Hematopoietic multipotent progenitor cell (in vitro differentiated cells): ENCODE measurements at places on chromosomes 3 and 15. TPM values are rescaled to one million over a fixed set of nuclear protein-coding genes. Genes with fewer than 3 reads are reported as not detected.

DNA sequence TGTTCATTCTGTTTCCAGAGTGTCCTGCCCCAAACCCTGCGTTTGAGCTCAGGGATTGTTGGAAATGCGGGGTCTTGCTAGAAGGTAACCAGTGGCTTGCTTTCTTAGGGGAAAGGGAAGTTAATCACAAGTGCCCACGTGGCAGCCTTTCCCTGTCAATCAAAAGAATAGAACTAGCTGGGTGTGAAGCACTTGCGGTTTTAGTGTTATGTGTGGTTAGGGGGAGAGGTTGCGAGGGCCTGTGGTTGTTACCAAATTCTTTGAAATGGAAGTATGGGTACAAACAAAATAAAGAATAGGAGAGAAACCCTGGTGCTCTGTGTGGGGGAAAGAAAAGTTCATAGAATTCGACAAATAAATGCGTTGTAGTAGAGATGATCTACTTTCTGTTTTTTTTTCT, 67.6 kb downstream of the FNDC3B start:
- DNase-seq: peak; percentile 42

DNA sequence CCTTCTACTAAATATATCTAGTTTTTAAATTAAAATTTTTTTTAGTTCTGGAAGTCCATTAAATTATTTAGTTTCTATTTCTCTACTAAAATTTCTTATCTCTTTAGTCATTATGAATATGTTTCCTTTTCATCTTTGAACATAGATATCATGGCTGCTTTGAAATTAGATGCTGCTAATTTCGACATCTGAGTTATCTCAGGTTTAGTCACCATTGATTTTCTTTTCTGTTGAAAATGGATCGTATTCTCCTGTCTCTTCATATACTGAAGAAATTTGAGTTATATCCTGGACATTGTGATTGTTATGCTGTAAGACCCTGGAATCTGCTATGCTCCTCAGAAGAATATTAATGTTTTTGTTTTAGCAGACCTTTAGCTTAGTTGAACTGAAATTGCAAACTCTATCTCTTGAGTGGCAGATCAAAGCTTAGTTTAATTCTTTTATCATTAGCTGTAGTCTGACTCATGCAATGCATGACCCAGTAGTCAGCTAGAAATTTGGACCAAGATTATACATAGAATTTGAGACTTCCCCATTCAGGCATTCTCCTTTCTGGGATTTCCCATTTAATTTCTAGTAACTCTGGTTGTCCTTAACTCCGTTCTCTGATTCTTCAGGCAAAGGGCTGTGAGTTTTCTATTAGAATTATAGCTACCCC, 439.8 kb upstream of the IL12A start:
- no peak for DNase-seq

DNA sequence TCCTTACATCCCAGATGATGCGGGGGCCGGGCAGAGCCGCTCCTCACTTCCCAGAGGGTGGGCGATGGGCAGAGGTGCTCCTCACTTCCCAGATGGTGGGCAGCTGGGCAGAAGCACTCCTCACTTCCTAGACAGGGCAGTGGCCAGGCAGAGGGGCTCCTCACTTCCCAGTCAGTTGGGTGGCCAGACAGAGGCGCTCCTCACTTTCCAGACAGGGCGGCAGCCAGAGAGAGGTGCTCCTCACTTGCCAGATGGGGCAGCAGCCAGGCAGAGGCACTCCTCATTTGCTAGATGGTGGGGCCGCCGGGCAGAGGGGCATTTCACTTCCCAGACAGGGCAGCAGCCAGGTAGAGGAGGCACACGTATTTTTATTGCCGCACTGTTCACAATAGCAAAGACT, 622.0 kb upstream of the KCNMB2 start:
- no peak for DNase-seq

DNA sequence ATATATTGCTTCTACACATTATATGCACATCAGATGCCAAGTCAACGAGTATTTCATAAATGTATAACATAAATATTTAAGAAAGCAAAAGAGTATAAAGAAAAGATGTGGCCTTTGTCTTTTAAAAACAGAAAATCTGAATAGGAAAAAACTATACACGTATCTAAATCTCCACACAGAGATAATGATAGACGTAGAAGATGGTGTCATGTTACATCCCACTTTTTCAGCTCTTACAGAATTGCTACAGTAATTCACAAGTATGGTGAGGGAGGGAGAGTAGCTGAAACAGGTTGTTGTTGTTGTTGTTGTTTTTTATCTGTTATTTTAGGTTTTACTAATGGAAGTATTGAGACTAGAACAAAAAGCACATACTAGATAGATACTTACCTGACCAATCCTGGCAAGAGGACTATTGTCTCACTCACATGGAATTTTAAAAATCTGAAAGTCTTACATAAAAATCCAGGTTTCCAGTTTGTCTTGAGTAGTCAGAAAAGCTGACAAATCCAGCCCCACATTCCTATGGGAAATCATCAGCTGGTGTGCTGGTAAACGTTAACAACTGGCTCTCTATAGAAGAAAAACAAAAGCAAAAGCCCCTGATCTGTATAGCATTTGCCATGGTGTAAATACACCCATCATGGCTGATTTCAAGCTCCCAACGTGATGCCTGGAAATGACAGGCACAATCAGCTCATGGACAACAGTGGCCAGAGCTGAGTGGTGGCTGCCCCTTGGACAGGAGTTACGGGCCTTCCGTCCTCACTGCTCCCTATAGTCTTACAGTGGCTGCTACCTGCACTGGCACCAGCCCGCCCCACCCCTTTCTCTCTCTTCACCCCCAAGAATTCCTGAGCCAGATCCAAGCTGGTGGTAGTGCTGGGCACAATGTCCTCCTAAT, 47.4 kb upstream of the VGLL4 start:
- DNase-seq: no peak

DNA sequence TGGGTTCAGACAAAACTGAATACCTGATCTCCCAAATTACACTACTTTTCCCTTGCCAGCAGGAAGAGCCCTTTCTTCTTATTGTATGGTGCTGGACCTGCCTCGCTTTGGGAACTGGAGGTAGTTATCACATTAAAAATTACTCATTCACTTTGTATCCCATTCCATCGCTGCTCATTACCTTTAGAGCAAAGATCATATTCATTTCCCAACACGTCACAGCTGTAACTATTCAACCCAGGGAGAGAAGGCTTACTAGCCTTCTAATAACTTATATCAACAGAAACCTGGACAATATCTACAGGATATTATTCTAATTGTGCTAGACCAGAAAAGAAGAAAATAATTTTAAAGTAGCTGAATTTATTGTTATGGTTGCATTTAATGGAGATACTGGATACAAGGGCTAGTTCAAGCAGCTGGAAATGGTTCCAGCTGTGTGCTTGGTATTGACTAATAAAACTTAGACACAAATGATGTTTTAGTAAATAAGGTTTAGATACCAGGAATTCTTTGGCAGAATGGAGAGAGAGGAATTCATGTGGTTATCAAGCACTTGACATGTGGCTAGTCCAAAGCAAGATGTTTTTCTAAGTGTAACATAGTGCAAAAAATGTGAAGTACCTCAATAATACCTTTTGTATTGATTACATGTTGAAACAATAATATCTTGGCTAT, 656.3 kb downstream of the ROBO1 start:
- no peak for DNase-seq

- no peak for DNase-seq
Measured at GRCh38 chr3:148101061-148101460, 596.6 kb upstream of the AGTR1 start.

GRCh38 chr3:189534531-189534930, 96.7 kb upstream of the TP63 start:
- DNase-seq: no peak

GRCh38 chr15:24848050-24848449, 106.7 kb upstream of the SNRPN start:
- DNase-seq: no peak

DNA sequence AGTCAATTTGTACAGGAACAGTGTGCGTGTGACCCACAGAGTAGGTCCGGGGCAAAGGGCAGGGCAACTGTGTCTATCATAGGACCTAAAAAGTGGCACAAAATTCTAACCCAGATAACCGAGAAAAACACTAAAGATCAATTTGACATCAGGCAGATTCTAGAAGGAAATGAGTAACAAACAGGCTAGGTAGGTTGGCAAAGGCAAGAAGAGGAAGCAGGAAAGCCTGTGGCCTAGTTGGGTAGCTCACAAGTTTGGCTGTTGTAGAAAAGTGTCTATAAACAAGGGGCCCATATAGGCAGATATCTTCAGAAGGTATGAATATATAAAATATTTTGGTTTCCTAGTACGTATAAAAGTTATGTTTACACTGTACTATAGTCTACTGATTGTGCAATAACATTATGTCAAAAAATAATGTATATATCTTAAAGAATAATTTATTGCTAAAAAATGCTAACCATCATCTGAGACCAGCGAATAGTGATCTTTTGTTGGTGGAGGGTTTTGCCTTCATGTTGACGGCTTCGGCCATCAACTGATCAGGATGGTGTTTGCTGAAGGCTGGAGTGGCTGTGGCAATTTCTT, 13.3 kb upstream of the OR5K1 start:
- DNase-seq: no peak

DNA sequence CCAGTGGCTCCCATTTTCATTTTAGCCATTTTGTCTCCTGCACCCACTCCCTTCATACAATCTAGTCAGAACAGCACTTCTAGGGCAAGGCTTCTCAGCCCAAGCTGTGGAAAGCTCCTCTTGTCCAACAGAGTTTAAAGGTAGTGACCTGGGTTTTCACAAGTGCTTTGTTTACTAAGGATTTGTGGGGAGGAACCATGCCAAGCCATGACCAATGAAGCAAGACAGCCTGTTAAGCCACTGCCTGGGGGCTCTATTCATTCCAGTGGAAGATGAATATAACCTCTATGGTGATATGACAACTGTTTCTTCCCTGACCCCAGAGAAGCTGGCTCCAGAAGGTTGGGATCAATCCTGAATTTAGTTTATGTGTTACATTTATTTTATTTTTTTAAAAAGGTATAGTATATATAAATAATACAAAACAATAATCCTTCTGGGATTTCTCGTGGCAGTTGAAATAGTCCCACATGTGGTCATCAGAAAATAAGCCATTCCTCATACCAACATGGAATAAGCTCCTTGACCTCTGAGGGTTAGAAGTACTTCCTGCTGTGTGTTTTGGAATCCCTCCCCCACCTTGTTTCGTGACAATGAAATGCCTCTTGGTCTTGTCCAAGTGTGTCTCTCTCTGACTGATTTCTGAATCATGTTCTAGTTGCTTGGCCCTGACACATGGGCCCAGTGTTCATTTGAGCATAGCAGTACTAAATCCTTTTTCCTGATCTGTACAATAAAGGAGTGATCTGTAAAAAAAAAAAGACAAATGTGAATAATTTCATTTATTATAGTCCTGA, 13.3 kb upstream of the THUMPD3 start:
- no peak for DNase-seq

The NANOGP8 gene
- 0.27 TPM for total RNA-seq

The LINGO1 gene
- total RNA-seq: under 0.01 TPM
